ENCODE measurements at places on chromosomes 5 and 9. TPM values are rescaled to one million over a fixed set of nuclear protein-coding genes. Genes with fewer than 3 reads are reported as not detected.

GRCh38 chr9:129319938-129320481 is 141.9 kb upstream of the IER5L start:
- no peak for DNase-seq

The RAB3C gene
- total RNA-seq: not detected

GRCh38 chr5:93585767-93586385 is 2.9 kb downstream of the NR2F1 start:
- DNase-seq: no peak

The SPATA31D4 gene
- total RNA-seq: not detected

DNA sequence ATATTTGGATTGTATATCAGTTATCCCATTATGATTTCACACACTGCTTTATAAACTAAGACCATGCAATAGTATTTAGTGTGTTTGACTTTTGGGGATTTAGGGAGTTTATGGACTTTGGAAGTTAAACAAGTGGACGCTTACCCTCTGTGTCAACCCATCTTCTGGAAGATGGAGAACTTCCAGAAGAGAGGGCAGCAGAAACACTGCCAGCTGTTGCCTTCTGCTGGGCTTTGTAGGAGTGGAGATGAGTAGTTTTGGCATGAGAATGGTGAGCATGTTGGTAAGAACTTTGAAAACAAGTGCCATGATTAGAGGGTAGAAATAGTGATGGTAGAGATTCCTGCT is 2.2 kb downstream of the DNAJC25 start:
- peak; percentile 36 for DNase-seq

DNA sequence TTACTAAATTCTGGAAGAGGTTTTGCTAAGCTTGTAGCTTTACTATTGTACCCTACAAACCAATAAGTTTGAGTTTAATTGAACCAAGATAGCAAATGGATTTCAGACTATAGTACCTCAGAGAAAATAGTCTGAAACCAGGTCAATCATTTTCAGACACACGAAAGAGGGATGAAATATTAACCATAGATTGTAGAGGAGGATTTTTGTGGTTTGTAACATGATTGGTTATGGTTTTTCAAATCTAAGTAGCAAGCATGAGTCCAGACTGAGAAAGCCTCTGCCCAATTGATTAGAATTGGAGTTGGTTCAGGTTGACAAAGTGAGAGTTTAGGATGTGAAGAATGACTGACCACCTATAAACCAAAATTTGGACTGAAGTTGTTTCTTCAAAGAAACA is 562.7 kb upstream of the DMAC1 start:
- DNase-seq: no peak

- peak; percentile 22 for DNase-seq
Observed at GRCh38 chr5:166068547-166069335, 2222.7 kb upstream of the WWC1 start.

GRCh38 chr9:109721001-109721400 is 59.0 kb upstream of the PALM2AKAP2 start:
- no peak for DNase-seq

DNA sequence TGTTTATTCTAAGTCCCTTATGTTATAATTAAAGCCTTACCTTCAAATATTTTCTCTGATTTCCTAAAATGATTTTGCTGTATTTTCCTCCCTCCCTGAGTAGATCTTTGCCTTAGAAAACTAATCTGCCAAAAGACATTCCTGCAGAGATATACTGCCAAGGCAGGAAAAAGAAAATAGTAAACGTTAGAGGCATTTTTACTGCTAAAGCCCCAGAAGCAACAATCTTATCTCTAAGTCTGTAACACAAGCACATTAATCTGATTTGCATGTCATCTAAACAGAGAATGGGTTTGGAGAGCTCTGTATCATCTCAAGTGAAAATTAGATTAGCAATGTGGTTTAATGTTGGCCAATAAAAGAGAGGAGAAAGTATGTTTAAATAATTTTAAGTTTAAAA is 847.7 kb downstream of the MAT2B start:
- no peak for DNase-seq

GRCh38 chr5:140362875-140363630 is 3.1 kb downstream of the SLC4A9 start:
- peak; percentile 53 for DNase-seq

- peak; percentile 64 for DNase-seq
Observed at GRCh38 chr5:59275510-59276324, 617.8 kb downstream of the PDE4D start.

The SNCAIP gene
- not detected for total RNA-seq

The LHX3 gene
- total RNA-seq: not detected

Data from MG63 (cell line).